ENCODE measurements at places on chromosomes 12 and 14.

GRCh38 chr12:76422154-76422542, 73.9 kb upstream of the BBS10 start:
- DNase-seq, result no peak

DNA sequence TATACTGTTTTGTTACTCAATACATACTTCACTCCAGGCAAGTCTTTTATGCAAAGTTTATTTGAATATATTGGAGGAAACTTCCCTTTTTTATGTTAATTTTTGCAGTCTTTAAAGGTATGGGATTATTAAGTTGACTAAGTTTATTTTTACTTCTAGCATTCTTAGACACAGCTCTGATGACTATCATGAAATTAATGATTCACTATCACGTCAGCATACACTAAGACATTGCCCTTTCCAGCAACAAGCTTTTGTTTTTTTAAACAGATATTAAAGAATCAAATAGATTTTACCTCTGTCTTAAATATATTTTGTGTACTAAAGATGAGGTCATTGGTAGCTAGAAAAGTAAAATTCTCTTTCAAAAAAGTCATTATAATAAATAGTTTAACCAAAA, 52.1 kb downstream of the DERA start:
- DNase-seq, result no peak

DNA sequence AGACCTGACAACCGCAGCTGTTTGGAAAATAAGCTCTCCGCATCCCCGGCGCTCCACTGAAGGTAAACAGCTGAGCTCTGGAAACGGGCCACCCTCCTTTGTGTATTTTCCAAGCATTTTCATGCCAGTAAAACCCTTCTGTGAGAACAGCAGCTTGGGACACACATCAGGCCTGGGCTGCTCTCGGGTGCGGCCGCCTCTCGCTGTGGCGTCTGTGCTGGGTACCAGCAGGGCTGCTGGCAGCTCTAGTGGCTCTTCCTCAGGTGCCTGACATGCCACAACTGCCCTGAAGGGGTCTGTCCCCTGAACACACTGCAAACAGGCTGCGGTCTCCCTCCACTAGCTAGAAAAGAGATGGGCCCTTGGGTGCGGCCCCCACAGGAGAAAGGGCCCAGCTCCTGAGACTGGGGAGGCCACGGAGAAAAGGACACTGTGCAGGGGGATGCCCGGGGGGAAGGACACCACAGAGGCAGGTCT, 96.3 kb downstream of the ITPK1 start:
- no peak for DNase-seq

GRCh38 chr14:53951627-53952303, 4.9 kb downstream of the BMP4 start:
- DNase-seq, result no peak

- DNase-seq, result no peak
Measured at GRCh38 chr14:98984719-98985041, 287.3 kb downstream of the BCL11B start.

DNA sequence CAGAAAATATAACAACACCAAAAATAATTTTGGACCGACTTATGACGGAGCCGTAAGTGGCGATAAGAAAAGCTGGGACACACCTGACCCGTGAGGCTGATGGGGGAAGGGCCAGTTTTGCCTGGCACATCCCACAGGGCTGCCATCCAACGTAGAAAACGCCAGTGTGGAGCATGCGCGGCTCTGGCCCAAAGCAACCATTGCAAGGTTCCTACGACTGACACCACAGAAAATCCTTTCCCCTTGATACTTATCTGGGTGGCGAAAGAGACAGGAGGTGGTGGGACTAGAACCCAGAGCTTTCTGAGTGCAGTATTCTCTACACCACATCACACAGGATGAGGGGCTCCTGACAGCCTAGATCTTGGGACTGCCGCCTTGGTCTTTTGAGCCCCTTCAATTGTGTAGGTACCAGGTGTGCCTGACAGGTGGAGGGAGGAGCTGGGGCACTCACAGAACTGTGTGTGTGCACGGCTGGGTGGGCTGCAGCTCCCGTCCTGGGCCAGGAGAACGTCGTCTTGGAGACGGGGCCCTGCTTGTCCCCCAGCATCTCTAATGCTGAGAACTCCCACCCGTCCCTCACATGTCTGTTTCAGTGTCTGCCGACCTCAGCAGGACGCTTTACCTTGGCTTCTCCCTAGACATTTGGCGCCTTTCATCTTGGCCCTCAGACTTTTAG, 17.4 kb upstream of the CACNA2D4 start:
- no peak for DNase-seq

DNA sequence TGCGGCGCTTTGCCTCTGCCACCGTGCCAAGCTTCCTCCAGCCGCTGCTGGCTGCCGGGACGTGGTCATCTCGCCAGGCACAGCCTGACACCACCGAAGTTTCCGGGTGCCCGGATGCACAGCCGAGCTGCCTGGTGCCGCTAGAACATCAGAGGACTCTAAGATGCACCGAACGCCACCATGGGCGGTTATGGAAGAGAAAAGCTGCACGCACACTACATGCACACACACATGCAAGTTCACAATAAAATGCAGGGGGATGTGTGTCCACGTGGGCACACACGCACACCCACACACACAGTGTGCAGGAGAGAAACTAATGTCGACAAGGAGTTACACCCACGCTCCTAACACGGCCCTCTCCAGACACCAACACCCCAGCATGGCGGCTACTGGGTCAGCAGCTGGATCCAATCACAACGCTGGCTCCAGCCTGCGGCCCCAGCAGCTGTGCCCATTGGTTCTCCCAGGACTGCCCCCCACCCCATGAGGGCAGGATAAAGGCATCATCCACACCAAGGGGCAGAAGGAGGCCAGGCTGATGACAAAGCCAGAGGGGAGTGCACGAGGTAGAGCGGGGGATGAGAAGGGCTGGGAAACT, 82.7 kb downstream of the BCL11B start:
- no peak for DNase-seq

GRCh38 chr12:22310709-22311108, 23.8 kb downstream of the ST8SIA1 start:
- DNase-seq, result no peak

GRCh38 chr14:104696671-104697316, 7.4 kb downstream of the INF2 start:
- no peak for DNase-seq

- DNase-seq, result no peak
Measured at GRCh38 chr12:123395236-123395635, 11.3 kb downstream of the KMT5A start.

DNA sequence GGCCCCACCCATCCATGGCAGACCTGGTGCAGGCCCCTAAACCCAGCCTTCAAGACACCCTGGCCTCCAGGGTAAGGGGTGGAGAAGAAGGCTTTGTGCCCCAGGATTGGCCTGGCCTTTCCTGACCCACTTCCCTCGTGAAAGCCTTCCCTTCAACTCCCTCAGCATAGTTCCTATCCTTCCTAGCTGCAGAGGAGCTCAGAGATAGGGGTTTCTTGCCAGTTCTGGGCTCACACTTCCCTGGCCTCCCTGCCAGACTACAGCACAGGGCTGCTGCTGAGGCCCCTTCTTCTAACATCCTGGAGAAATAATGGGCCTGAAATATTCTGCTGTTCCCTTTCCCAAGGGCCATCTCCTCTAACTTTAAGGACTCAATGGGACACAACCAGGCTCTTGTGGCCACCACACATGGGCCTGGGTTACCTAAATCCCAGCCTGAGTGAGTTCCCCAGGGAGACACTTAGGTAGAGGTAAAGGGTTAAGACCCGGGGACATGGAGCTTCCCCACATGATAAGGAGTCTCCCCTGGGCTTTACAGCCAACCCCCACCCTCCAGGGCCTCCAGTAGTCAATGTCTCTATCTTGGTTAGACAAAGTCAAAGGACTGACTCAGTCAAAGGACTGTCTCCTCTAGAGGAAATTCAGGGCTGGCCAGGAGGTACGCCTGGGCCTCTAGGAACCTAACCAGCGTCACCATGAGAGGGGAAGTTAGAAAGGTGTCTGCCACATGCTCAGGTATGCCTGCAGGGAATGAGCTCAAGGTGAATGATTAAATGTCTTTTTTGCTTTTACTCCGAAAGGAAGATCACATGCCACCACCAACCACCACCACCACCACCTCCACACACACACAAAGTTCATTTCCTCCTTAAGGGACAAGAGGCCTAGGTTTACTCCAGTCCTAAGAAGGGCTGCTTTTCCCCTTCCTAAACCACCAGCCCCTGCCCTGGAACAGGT, 7.1 kb downstream of the ZFP36L1 start:
- DNase-seq, result no peak

DNA sequence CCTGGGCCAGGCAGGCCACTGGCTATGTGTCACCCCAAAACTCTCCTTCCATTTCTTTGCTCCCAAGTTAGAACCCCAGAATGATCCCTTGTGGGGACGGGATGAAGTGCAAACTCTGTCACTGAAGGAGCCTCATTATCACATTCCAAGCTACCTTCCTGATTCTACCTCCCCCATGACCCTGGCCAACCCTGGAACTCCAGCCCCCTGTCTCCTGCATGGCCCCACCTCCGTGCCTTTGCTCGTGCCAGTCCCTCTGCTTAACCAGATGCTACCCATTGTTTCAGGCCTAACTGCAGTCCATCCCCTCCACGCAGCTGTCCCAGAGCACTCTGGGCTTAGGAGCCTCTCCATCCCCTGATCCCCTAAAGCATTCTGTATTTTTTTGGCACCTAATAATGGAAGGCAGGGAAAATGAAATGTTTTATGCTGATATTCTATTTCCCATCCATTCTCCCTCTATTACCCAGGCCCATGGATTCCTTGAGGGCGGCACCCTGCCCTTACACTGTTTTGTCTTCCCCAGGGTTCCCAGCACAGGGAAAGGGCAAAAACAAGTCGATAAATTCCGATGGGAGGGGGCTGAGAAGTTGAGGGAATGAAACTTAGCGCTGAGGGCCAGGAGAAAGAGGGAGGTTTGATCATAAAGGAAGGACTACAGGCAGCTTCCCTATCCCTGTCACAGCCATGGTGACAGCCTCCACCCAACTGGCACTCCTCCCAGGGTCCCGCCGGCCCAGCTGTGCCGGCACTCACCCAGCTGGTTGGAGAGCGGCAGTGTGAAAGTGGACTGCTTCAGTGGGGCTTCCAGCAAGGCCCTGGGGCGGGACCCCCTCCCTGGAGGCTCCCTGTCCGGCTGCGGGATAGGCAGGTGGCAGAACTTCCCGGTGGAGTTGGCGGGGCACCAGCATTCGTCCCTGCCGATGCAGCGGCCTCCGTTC, 58.1 kb downstream of the ISCA2 start:
- no peak for DNase-seq

DNA sequence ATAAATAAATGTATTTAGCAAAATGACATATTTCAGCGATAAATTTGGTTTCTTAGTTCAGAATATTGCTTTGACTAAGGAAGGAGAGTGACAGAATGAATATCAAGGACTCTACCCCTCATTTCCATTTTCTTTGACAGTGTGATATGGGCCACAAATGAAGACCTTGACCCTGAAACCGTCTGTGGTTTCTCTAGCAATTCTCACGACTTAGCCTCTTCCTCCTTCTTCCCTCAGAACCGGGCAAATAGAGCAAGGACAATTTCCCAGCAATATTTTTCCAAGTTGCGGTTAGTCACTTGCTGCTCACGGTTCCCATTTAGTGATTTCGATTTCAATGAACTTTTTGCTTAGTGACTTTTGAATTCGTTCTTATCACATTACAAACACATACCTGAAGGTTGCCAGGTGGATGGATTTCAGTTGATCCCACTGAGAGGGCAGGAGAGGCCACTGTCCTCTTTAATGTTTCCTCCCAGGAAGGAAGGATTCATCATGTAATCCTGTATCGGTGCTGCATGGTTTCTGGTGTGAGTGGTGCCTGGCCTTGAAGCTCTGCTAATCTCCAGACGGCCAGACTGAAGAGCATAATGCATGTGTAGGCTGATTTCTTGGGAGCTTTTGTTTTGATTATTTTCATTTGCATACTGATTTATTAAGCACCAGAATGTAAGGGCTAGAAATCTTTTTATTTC, 77.6 kb downstream of the CHST11 start:
- no peak for DNase-seq

- no peak for DNase-seq
Measured at GRCh38 chr12:22543246-22544037, 900 bp downstream of the C2CD5 start.

DNA sequence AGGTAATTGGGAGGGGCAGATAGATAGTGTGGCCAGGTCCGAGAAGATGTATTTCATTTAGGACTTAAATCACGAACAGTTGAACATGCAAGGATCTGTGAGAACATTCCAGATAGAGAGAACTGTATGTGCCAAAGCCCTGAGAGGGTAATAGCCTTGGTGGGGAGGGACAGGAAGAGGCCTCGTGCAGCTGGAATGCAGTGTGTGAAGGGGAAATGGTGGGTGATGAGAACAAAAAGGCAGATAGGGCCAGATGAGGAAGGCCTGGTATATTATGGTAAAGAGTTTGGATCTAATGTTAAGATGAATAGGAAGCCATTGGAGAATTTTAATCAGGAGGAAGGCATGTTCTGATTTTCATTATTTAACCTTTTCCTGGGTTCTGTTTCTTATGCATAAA, 136.3 kb downstream of the TPH2 start:
- DNase-seq, result no peak

DNA sequence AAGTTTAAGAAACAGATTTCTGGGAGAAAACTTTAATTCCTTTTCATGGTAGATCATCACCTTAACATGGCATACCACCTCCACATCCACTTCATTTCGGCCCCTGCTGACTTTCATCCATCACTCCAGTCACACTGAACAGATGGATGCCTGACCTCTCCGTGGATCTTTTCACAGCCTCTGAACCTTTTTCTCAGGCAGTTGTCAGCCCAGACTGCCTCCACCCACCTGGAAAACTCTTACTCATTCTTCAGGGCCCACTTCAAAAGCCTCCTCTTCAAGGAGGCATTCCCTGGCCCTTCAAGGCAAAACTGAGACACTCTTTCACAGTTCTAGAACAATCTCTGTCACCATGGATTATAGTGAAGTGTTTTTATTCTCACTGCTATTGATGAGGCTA, 52.9 kb downstream of the GXYLT1 start:
- DNase-seq, result no peak

DNA sequence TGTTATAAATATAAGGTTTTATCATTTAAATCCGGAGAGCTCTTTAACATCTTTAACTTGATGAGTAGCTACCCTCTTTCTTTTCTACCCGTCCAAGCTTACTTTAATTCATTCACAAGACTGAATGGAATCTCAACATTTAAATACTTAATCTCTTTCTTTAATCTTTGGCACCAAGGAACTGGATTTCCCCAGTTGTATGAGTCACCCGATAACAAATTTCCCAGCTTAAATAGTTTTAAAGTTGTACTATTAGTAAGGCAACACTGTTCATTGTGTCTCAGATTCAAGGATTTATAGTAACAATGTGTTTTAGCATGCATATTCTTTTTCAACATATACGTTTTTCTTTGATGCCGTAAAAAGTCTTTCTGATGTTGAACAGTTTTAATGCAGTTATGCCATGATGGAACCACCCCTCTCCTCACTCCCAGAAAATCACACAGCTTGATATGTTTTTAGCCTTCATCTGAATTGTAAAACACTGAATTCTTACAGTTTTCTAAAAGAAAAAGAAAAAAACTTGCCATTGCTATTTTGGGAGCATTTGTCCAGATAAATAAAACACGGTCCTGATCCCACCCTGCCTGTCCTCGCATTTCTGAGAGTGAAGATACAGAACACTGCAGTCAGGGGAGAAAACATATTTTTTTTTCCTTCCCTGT, 16.0 kb upstream of the LRP6 start:
- DNase-seq, result no peak

GRCh38 chr12:76762601-76762980, 1.3 kb upstream of the ZDHHC17 start:
- DNase-seq, result no peak

Data from ascending aorta (tissue), 2 donors.